ENCODE measurements at places on chromosomes 16 and 17.
A peak's percentile ranks its signal among the peaks of the same experiment; 100 is the strongest.

- no peak for DNase-seq
Observed at GRCh38 chr17:42555122-42555622, 2.4 kb downstream of the HSD17B1 start.

DNA sequence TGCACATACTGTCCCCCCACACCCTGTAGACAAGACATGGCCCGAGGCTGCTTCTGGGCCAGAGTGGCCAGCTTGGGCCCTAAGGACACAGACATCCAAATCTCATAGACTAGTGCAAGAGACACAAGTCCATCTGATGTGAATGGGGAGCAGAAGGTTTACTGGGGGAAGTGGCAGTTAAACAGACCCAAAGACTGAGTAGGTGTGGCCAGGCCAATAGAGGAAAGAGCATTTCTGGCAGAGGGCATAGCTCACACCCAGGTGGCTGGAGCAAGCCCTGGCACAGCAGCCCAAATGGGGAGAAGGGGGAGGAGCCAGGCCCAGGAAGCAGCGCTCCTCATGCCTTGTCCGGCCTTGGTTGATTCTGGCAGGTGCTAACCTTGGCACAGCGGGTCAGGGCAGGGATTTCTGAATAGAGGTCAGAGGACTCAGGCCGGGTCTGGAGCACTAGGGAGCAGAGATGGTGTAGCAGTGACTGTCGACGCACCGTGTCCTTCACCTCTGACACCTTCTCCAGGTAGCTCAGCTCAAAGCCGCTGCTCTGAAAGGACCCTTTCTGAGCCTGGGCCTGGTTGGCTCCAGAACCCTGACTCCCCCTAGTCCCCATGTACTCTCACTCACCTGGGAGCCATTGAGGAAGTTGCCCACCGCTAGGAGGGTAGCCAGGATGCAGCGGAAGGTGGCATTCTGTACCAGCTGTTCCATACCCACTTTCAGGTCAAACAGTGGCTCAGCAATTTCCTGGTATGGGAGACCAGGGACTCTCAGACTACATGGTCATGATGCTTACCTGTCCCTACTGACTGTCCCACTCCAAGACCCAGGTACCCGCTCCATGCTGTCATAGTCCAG is 4.1 kb downstream of the TMEM208 start:
- no peak for DNase-seq

DNA sequence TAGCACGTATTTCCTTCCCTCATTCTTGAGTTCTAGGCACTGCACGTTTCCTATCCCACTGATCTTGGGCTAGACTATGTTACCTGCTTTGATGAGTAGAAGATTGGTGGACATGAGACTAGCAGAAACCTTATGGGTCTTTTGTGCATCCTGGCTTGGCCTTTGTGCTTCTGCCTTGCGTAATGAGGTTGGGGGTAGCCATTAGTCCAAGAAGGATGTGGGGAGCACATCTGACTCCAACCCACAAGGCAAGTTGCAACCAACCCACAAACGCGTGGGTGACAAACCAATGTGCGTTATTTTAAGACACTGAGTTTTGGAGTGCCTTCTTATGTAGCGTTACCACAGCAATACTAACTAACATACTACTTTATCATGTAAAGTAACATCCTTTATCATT is 180.4 kb upstream of the IRX5 start:
- DNase-seq: no peak

GRCh38 chr17:47812146-47812920 is 9.3 kb downstream of the OSBPL7 start:
- DNase-seq: no peak

GRCh38 chr17:21814776-21815175 is 122.5 kb downstream of the KCNJ18 start:
- no peak for DNase-seq

DNA sequence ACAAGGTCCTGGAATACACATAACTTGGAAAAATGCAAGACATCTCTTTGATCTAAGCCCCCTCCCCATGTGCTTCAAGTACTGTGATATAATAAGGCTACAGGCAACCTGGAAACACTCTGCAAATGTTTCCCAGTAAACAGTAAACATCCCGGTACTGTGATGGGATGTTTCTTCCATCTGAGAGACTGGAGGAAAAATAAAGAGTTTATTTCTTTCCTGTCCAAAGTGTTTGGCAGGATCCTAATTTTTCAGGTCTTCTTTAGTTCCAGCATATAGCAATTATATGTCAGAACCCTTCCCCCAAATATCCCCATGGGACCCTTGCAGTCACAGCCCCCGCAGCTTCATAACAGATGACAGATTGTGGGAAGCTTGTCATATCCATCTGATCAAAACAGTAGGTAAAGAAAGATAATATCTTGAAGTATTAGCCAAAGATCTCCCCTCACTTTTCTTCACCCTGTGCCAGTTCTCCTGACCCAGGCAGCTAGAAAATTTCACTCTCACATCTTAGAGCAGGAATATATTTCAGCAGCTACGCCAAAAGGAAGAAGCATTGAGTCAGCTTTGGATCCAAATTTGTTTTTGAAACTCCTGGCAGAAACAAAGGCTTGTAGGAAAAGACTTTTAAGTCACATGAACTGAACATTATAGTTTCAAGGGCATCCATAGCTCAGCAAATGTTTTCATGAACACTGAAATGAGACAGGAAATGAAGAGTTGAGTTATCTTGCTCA is 141.3 kb downstream of the HS3ST3A1 start:
- DNase-seq: no peak

DNA sequence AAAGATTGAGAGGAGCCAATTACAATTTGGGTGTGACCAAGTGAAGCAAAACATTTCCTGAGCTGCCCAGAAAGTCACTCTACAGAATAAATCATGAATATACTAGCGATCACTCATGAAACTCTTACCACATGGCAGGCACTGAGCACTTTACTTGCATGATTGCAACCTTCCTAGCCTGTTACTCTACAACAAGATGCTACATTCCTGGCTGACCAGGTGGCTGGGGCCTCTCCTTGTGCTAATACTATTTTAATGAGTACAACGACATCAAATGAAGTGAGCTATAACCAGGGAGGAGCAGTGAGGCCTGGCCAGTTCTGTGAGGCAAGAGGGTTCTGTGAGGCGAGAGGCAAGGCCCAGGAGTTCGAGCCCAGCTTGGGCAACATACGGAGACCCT is 75.2 kb downstream of the CPPED1 start:
- DNase-seq: peak; percentile 14

All from fibroblast of skin of abdomen (primary cell).